ENCODE measurements at places on chromosomes 11 and 22. TPM values are rescaled to one million over a fixed set of nuclear protein-coding genes. Genes with fewer than 3 reads are reported as not detected.

The HOATZ gene
- not detected for total RNA-seq

The INCENP gene
- 9.8 TPM for total RNA-seq

The MYH9 gene
- total RNA-seq = 150 TPM

The PTPN5 gene
- total RNA-seq = 0.47 TPM

The RIMBP3C gene
- 0.08 TPM for total RNA-seq

The SNX15 gene
- total RNA-seq = 15.7 TPM

The UPK3A gene
- total RNA-seq = not detected

The MRPL17 gene
- 40.2 TPM for total RNA-seq

The TSSK2 gene
- not detected for total RNA-seq

The CD3D gene
- not detected for total RNA-seq

The SEZ6L gene
- total RNA-seq = 0.16 TPM

The STK33 gene
- 25.8 TPM for total RNA-seq

The KCNE3 gene
- 4.3 TPM for total RNA-seq
